ENCODE measurements at places on chromosomes 2 and 18.

- no peak for DNase-seq
Measured at GRCh38 chr2:62478093-62478580, 27.9 kb downstream of the TMEM17 start.

GRCh38 chr2:181628590-181629585 is 28.0 kb downstream of the CERKL start:
- DNase-seq = no peak

GRCh38 chr2:29376541-29376940 is 261.3 kb downstream of the CLIP4 start:
- DNase-seq = no peak

DNA sequence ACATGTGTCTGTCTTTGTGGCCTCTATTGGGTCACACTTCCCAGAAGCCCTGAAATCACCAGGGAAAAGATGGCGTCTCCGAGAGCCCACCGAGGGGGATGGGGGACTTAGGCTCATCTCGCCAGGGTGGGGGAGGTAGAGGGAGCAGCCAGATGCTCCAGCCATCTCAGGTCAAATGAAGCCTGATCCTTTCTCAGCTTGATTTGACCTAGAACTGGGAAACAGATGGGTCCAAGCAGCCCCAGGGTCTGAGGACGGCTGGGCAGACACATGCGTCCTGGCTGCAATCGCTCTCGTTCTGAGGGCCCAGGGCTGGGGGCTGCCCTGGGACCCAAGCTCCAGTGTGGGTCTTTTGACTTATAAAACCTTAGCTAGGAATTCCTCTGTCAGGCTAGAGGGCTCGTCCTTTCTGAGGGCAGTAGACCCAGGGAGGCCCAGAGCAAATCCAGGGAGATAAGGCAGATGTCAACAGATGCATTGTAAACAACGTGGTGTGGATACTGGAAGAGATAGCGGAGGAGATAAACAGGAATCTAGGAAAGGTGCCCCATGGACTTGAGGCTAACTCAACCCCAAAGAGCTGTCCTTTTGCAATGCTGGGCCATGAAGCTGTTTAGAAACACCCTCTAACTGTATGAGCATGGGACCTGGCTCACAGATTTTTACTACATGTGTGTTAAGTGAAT is 127.7 kb downstream of the MYCN start:
- DNase-seq = no peak

- no peak for DNase-seq
Measured at GRCh38 chr2:215371915-215372897, 60.3 kb downstream of the ATIC start.

DNA sequence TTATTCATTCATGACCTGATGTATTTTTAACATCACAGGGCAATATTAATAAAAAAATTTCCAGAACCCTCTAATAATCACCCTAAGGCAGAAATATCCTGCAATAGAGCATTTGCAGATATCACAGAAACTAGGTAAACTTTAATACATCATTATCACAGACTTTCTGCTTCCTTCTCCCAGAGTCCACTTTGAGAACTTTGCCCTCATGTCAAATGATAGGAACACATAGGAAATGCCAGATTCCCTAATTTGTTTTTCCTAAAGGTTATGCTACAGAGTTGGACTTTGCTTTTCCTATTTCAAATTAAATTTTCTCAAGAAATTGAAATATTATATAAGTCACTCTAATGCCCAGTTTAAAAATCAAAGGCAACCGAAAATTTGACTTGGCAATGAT is 352.8 kb upstream of the LRP1B start:
- DNase-seq = no peak

DNA sequence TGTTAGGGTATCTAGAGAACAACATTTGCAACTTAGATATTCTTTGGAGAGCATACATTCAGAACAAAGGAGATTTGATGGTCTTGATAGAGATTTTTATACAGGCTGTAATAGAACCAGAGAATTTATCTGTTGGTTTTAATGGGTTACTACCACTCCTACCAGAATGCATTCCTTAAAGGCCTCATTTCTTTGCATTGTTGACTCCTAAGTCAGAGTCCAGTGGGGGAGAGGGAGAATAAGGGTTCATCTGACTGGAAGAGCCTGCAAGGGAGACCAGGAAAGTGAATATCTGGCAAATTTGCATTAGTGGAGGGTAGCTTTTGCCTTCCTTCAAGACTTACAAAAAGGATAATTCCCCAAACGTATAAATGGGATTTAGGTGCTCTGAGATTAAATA is 29.7 kb downstream of the AGPS start:
- no peak for DNase-seq

DNA sequence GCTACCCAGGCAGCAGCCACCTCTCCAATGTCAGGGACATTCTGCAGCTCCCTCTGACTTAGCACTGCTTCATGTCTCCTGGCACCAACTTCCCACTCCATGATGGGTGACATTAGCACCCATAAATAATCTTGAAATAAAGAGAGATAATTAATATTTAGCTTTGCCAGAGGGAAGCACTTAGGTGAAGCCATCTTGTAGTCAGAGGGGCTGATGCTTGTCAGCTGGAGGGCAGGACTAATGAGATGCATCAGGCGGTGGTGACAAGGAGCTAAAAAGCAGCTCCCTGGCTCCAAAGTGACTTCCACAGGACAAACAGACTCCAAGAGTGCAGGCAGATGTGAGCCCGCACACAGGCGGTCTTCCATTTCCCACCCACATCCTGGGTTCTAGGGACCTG is 153.0 kb upstream of the ID2 start:
- no peak for DNase-seq

DNA sequence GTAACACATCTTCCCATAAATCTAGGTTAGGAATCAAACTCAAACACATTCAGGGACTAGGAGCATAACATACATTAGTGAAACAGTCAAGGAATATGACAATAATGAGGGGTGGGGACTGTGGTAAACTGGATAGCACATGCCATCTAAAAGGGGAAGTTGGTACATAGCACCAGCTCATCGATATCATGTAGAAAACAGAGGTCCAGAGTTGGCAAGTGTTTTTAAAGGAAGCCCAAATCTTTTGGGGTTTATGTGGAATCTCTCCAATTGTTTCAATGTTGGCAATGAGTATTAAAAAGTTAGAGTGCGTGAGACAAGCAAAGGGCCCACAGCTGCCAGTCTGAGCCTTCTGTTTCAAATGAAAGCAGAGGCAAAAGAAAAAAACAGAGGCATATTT is 24.4 kb downstream of the KLF7 start:
- DNase-seq = no peak

DNA sequence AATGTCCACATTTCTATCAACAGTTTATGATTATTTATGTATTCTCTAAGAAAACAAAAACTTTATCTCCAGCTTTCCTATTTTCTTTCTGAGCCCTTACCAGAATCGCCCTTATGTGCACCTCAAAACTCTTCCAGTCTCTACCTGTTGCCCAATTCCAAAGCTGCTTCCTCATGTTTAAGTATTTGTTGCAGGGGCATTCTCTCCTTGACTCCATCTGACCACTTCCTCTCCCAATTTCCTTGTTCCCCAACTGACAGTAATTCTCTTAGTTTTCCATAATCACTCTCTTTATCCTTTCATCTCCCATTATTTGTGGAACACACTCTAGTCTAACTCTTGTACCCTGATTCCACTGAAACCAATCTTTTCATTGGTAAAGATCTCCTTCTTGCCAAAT is 105.4 kb upstream of the RBBP8 start:
- no peak for DNase-seq

DNA sequence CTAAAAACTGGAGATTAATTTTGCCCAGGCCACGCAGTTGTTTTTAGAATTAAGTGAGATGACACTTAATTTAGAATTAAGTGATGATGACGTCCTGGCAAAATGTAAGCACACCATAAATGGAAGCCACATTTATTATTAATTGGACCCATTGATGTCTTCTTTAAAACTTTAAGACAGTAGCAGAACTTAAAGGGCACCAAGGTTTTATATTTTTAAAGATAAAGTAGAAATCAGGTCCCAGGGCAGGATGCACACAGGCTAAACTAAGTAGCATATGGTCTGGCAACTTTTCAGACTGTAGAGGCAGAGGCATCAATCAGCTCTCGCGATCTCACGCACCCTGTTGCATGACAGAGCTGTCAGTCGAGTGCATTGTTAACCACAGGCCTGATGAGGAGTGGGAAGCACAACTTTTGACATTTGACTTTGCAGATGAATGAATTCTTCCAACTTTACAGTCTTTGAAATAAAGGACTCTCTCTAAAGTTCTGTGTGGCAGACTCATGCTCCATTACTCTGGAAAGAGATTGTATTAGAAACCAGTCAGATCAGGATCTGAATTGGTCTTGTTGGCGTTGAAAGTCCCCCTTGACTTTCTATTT is 232.4 kb downstream of the CD226 start:
- DNase-seq = no peak

DNA sequence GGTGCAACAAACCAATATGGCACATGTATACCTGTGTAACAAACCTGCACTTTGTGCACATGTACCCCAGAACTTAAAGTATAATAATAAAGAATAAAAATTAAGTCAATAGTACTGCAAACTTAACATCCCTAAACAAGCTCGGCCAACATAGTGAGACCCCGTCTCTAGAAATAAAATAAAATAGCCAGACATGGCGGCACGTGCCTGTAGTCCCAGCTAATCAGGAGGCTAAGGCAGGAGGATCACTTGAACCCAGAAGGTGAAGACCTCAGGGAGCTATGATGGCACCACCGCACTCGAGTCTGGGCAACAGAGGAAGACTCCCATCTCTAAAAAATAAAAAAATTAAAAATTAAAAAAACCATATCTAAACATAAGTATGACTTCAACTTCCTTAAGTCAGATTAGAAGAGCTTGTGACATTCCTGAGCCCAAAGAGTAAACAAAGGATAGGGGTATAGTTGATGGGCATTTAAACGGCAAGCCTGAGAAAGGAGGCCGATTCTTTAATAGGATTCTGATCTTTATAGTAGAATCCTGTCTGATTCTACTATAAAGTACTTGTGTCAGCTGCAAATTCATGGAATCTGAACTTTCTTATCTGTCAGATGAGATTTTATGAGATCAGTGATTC is 1.6 kb downstream of the FAM124B start:
- no peak for DNase-seq

GRCh38 chr2:48377646-48378045 is 152.3 kb upstream of the STON1 start:
- DNase-seq = no peak

DNA sequence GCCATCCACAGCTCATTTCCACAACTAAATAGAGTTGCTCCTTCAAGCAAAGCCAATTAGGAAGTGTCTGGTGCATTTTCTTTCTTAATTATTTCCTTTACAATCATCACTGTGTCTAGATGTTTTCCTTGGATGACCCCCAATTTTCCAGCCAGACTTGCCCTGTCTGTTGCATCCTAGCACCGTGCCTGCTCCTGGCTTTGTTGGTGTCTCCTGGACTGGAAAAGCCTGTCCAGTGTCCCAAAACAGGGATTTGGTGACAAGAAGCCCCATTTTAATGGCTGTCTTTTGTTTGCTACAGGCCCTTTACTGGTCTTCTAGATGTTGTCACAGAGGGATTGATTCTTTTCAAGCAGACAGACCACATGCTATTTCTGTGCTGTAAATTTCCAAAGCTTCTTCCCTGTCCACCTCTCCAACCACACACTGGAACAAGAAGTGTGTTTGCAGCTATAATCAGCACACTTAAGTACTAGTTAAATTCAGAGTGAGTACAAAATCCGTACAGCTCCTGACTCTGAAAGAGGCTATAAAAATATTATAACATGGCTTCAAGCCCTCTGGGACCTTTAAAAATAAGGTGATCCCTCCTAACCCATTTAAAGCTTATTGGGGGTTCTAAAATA is 38.4 kb downstream of the RNF144A start:
- DNase-seq = no peak

DNA sequence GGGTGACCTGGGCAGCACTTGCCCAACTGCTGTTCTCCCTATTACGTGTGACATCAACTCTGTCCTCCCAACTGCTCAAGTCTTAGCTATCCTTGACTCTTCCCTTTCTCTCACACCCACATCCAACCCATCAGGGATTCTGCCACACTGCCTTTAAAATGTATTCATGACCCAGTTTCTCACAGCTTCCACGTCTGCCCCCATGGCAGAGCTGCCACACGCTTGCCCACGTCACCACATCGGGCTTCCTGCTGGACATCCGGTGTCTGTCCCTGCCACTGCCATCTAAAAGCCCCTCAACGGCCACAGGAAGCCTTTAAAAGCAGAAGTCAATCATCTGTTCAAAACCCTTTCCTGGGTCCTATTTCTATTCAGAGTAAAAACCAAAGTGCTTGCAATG is 233.1 kb upstream of the POU3F3 start:
- no peak for DNase-seq

- DNase-seq = no peak
Measured at GRCh38 chr18:54238173-54238936, 13.9 kb upstream of the MBD2 start.

DNA sequence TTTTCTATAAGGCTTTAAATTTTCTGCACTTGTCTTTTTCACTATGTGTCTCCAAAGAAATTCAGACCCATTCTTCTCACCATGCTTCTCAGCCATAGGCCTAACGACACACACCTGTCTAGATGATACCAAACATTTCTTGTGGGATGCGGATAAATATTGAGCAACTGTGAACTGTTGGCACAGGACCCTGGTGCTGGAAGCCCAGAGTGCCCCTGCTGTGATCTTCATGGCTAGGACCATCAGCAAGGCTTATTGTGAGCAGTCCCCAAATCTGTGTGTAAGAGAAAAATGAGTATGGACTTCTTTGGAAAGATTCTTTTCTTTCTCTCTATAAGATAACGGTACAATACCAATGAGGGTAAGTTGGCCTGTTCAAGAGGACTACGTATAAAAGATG is 54.1 kb upstream of the NCK2 start:
- DNase-seq = no peak

GRCh38 chr2:70887550-70888246 is 48.0 kb upstream of the ATP6V1B1 start:
- no peak for DNase-seq

GRCh38 chr2:88160517-88160916 is 9.6 kb upstream of the THNSL2 start:
- no peak for DNase-seq

- DNase-seq = no peak
Measured at GRCh38 chr2:79850912-79851311, 338.1 kb downstream of the CTNNA2 start.

All from AG20443 (cell line).